CD4-positive, alpha-beta memory T cell (primary cell): ENCODE measurements at places on chromosomes 1 and 21.
A peak's percentile ranks its signal among the peaks of the same experiment; 100 is the strongest.

- DNase-seq = peak; percentile 8
Observed at GRCh38 chr1:10387677-10388386, 11.0 kb upstream of the PGD start.

DNA sequence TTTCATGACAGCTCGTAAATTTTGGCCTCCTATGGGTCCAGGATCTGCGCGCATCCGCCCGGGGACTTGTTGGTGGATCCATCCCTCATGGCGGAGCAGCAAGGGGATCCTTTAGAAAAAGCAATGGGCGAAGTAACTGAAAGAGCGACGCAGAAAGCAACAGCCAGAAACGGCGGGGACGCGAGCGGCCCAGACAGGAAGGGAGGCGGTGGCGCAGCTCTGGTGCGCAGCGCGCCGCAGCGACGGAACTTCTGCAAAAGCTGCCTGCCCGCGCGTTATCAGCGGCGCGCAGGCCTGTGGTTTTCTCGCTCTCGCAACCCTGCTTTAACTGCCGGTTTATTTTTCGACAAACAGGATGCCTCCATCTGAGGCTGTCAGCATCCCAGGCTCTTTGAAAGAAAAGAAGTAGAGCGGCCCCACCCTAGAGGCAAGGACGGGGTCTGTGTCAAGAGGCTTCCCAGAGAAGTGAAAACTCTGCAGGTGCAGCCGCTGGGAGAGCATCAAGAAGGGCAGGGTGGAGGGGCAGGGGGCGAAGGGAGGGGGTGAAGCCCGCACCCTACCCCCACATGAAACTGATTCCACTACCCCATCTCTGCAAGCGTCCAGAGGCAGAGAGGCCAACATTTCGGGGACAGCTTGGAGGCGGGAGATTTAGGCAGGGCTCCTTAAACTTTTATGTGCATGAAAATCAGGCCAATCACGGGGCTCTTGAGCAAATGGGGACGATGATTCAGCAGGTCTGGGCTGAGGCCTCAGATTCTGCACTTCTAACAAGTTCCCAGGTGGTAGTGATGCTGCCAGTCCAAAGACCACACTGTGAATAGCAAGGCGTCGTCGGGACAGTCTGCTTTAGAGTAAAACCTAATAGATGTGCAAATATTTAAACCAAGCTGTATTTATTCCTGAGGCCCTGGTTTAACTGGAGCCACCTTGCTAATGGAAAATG is 22.2 kb downstream of the RUNX1 start:
- DNase-seq = peak; percentile 88

GRCh38 chr1:224404916-224405603 is 29.5 kb downstream of the WDR26 start:
- DNase-seq = no peak

DNA sequence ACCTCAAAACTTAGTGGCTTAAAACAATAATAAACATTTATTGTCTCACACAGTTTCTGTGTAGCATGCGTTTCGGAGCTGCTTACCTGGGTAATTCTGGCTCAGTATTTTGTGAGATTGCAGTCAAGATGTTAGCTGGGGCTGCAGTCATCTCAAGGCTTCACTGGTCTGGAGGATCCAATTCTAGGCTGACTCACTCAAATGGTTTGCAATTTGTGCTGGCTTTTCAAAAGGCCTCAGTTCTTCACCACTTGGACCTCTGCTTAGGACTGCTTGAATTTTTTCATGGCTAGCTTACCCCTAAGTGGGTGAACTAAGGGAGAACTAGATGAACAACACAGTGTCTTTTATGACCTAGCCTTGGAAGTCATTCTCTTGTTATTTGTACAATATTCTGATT is 21.0 kb downstream of the XPR1 start:
- no peak for DNase-seq

DNA sequence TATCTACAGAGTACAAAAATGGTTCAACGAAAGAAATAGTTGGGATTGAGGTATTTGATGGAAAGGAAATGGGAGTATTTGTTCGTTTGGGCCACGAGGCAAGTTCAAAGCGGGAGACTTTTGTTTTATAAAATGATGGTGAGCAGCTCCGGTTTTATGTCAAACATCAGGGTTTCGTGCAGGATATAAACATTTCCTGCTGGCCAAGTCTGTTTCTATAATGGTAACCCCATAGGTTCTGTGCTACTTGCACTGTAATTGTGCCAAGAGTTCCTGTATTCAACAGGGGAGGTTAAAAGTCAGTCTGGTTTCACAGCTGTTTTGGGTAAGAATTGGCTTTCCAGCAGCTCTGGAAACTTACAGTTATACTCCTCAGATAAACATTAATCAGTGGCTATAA is 290.3 kb upstream of the NRIP1 start:
- DNase-seq = no peak

GRCh38 chr1:209513226-209513625 is 70.3 kb upstream of the CAMK1G start:
- no peak for DNase-seq
